ENCODE measurements at places on chromosomes 12 and 14. TPM values are rescaled to one million over a fixed set of nuclear protein-coding genes. Genes with fewer than 3 reads are reported as not detected.

DNA sequence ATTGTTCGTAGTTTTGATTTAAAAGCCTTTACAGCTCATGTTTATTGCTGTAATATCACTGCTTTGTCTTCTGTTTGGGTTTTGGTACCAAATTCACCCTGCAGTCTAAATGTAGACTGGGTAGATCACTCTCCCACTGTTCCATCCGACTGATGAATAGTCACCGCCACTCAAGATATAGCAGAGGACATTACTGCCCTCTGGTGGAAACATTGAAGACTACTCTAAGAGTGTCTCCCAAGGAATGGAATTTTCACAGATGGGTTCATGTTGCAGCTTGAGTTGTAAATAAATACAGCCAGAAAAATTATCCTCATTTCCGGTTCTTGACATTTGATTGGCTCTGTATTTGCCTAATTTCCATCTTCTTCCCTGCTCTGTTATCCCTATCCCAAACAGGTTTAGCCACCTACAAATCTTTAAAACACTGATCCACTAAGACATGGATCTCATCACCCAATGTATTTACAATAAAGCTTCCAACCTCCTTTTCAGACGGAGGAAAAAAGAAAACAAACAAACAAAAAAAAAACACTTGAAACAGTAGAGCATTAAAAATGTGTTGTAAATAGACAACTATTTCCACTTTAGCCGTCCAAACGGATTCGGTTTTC, 198.3 kb upstream of the CPNE8 start:
- no peaks in the 10 kb centered on the region for H3K27me3 ChIP-seq
- no peak overlapping the region for H3K27ac ChIP-seq
- H3K4me1 ChIP-seq: no peaks in the 10 kb centered on the region

DNA sequence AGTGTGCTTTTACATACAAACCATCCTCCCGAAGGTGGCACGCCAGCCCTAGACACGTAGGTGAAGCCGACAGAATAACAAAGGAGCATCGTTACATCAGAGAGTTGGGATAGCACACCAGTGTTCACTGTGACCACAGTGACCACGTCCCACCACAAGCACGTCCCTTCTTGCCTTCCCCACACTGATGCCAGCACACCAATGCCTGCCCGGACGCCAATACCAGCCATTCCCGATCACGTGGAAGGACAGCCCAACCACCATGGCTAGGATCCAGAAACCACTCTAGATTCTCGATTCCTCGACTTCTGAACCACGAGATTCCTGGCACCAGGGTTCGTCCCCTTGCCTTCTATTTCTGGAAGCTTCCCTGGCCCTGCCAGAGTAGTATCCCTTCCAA, 48.0 kb upstream of the GPR68 start:
- no peaks in the 10 kb centered on the region for H3K4me1 ChIP-seq
- H3K36me3 ChIP-seq: no peaks in the 10 kb centered on the region

GPR135 gene
- total RNA-seq: 6.7 TPM

SLC2A13 gene
- 10.2 TPM for total RNA-seq

MYH7 gene
- total RNA-seq: not detected

DNA sequence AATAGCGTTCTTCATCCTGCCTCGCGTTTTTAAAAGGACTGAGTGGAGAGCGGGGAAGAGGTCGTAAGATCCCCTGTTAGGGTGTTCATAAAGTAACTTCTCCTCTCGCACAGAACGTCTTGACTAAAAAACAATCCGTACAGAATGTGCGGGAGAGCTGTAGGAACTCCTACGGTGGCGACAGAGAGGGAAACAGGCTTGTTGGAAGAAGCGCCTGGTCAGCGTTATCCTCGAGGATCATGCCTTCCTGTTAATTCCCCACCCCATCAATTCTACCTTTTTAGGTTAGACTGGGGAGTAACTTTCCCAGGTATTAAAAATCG, 399 bp upstream of the WASHC4 start:
- peak overlapping the region; percentile 91 for H3K4me3 ChIP-seq
- no peaks in the 10 kb centered on the region for H3K27me3 ChIP-seq
- peak overlapping the region; percentile 89 for H3K27ac ChIP-seq
- peaks cover 4% of the 10 kb centered on the region for H3K36me3 ChIP-seq
- H3K4me1 ChIP-seq: peaks cover 11% of the 10 kb centered on the region
- peak; percentile 38 for DNase-seq

- peak; percentile 43 for DNase-seq
- peak overlapping the region; percentile 95 for H3K27ac ChIP-seq
- H3K27me3 ChIP-seq: no peaks in the 10 kb centered on the region
- H3K4me1 ChIP-seq: peaks cover 43% of the 10 kb centered on the region
- no peak overlapping the region for H3K4me3 ChIP-seq
These were observed 68.1 kb downstream of the ETV6 start for GRCh38 chr12:11717519-11717961.

KIF26A gene
- 1.4 TPM for total RNA-seq

BCL2L14 gene
- total RNA-seq: not detected

GXYLT1 gene
- 23.1 TPM for total RNA-seq

DNA sequence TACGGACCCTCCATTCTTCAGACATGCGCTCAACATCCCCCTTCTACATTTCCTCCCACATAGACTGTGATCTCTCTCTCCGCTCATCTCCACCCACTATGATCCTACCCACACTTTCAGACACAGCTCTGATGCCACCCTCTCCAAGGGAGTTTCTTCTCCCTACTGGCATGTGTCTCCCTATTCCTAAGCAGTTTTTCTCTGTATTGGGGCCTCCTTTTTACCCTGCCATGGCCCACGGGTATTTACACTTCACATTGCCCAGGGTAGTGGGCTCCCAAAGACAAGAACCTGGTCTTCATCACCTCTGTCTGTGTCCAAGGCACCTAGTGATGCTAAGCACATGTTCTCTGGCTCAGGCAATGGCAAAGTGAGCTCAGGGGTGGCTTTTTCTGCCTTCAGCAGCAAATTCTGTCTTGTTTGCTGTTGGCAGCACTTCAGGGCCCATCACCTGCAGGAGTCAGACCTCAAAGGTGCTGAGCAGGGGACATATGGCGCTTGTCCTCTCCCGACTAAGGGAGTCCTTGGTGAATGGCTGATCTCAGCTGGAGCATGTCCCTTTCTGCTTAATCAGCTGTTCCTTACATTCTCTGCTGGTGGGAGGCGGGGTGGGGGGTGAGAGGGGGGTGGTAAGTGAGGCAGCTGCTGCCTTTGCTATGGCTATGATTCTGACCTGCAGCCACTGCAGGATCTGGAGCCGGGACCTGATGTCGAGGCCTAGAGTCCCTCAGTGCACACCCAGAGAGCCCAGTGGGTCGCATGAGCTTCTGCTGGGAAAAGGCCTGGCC, 256.8 kb downstream of the PCNX1 start:
- H3K4me1 ChIP-seq: peaks cover 6% of the 10 kb centered on the region
- no peak for DNase-seq
- H3K27ac ChIP-seq: no peak overlapping the region
- H3K36me3 ChIP-seq: no peaks in the 10 kb centered on the region
- no peak overlapping the region for H3K4me3 ChIP-seq

DNA sequence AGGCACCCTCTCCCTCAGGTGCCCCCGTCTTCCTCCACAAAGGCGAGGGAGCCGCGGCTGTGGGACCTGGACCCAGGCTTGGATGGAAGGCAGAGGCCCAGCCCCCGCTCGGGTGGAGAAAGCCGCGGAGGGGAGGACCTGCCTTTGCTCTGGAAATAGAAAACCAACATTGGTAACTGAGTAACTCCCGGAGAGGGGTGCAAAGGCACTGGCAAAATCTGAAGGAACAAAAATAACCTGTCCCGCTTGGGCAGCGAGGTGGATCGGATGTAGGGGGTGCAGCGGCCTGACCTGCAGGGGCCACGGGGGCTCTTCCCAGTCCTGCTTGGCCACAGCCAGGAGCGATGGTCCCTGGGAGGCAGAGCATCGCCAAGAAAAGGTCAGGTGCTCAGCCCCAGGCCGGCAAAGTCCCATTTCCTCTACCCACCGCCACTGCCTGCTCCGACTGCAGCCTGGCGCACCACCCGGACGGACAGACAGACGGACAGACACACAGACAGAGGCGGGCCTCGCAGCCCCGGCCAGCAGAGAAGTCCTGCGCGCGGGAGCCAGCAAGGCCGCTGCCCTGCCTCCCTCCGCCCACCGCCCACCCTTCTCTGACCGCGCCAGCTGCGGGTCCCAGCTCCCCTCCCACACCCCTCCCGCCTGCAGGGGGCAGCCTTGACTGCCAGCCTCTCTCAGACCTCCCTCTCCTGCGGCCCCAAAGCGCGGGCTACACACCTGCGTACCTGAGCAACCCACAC, 21.4 kb upstream of the TMEM106C start:
- DNase-seq: no peak

DNA sequence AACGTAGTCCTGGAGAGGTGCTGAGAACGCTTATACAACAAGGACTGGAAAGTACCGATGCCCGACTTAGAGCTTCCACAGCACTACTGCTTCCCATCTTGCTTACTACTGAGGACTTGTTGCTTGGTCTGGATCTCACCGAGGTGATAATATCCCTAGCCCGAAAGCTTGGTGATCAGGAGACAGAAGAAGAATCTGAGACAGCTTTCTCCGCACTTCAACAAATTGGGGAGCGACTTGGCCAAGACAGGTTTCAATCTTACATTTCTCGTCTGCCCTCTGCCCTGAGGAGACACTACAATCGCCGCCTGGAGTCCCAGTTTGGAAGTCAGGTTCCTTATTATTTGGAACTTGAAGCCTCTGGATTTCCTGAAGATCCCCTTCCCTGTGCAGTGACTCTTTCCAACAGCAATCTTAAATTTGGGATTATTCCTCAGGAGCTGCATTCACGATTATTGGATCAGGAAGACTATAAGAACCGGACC, 1.1 kb downstream of the TOGARAM1 start:
- H3K27ac ChIP-seq: peak overlapping the region; percentile 87
- H3K27me3 ChIP-seq: no peaks in the 10 kb centered on the region
- H3K4me3 ChIP-seq: peak overlapping the region; percentile 97
- no peaks in the 10 kb centered on the region for H3K36me3 ChIP-seq
- DNase-seq: no peak

DNA sequence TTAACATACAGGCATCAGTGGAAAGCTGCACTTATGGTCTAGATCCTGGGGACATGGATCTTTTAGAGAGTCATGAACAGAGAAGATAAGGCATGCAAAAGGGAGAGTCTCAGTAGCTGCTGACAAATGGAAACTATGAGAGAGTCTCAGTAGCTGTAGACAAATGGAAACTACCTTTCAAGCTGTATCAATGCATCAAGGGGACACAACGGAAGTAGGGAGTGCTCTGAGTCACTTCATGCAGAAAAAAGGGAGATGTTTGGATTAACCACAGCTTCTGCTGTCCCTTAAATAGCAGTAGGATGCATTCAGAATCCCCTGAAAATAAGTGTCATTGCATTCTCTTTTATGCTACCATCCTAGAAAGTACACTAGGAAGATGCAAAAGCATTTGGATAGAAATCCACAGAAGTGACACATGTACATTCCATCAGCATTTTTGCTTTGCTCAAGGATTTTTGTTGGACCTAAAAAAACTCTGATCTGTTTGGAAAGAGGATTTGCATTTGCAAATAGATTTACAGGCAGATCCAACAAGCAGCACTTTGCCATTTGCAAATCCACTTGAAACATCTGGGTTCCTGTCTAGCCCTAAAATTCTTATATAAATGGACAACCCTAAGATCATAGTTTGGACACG, 227.5 kb upstream of the LMO3 start:
- no peaks in the 10 kb centered on the region for H3K36me3 ChIP-seq
- no peak for DNase-seq
- no peaks in the 10 kb centered on the region for H3K4me1 ChIP-seq
- no peak overlapping the region for H3K4me3 ChIP-seq
- no peaks in the 10 kb centered on the region for H3K27me3 ChIP-seq

DNA sequence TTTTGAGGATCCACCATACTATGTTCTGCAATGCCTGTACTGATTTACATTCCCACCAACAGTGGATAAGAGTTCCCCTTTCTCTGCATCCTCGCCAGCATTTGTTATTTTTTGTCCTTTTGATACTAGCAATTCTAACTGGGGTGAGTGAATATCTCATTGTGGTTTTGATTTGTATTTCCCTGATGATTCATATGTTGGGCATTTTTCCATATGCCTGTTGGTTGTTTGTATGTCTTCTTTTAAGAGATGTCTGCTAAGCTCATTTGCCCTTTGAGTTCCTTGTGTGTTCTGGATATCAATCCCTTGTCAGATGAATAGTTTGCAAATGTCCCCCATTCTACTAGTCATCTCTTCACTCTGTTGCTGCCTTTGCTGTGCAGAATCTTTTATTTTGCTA, 49.0 kb upstream of the MSRB3 start:
- H3K27ac ChIP-seq: no peak overlapping the region
- H3K4me1 ChIP-seq: no peaks in the 10 kb centered on the region
- H3K36me3 ChIP-seq: no peaks in the 10 kb centered on the region
- H3K4me3 ChIP-seq: no peak overlapping the region
- no peaks in the 10 kb centered on the region for H3K27me3 ChIP-seq

- no peaks in the 10 kb centered on the region for H3K4me1 ChIP-seq
- H3K4me3 ChIP-seq: no peak overlapping the region
- H3K27me3 ChIP-seq: no peaks in the 10 kb centered on the region
- DNase-seq: no peak
These were observed 8.7 kb downstream of the NOC4L start for GRCh38 chr12:132152953-132153352.

GRCh38 chr12:32131666-32132065, 25.0 kb downstream of the BICD1 start:
- no peak overlapping the region for H3K4me3 ChIP-seq
- DNase-seq: no peak
- H3K4me1 ChIP-seq: peaks cover 9% of the 10 kb centered on the region
- peaks cover 2% of the 10 kb centered on the region for H3K36me3 ChIP-seq
- no peak overlapping the region for H3K27ac ChIP-seq

DNA sequence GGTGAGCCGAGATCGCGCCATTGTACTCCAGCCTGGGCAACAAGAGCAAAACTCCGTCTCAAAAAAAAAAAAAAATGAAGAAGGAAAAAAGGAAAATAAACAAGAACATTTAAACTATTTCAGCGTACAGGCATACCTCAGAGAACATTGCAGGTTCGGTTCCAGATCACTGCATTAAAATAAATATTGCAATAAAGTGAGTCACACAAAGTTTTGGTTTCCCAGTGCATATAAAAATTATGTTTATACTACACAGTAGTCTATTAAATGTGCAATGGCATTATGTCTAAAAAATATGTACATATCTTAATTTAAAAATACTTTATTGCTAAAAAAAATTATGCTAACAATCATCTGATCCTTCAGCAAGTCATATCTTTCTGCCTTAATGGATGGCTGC, 53.5 kb upstream of the PLEKHG6 start:
- DNase-seq: no peak
- H3K4me1 ChIP-seq: no peaks in the 10 kb centered on the region
- H3K27me3 ChIP-seq: no peaks in the 10 kb centered on the region
- no peak overlapping the region for H3K4me3 ChIP-seq
- no peak overlapping the region for H3K27ac ChIP-seq
- no peaks in the 10 kb centered on the region for H3K36me3 ChIP-seq

NEUROD4 gene
- not detected for total RNA-seq

- peaks cover 36% of the 10 kb centered on the region for H3K4me1 ChIP-seq
- no peaks in the 10 kb centered on the region for H3K36me3 ChIP-seq
- no peaks in the 10 kb centered on the region for H3K27me3 ChIP-seq
- H3K4me3 ChIP-seq: no peak overlapping the region
- no peak overlapping the region for H3K27ac ChIP-seq
These were observed 173.6 kb downstream of the TTC8 start for GRCh38 chr14:88998027-88998426.

TWF1 gene
- 98.8 TPM for total RNA-seq

KRT73 gene
- total RNA-seq: not detected

- H3K27me3 ChIP-seq: no peaks in the 10 kb centered on the region
- H3K27ac ChIP-seq: no peak overlapping the region
- H3K4me3 ChIP-seq: no peak overlapping the region
- H3K36me3 ChIP-seq: no peaks in the 10 kb centered on the region
These were observed 26.9 kb downstream of the ZDHHC17 start for GRCh38 chr12:76790564-76791552.

GRCh38 chr12:106767954-106768822, 6.3 kb upstream of the RIC8B start:
- DNase-seq: peak; percentile 64
- no peaks in the 10 kb centered on the region for H3K36me3 ChIP-seq
- peak overlapping the region; percentile 70 for H3K27ac ChIP-seq
- no peaks in the 10 kb centered on the region for H3K27me3 ChIP-seq

SRGAP1 gene
- 15.2 TPM for total RNA-seq

VCPKMT gene
- total RNA-seq: 11.9 TPM
